Upper lobe of right lung (tissue), 1 donor: ENCODE measurements at places on chromosomes 4 and X. TPM values are rescaled to one million over a fixed set of nuclear protein-coding genes. Genes with fewer than 3 reads are reported as not detected.

DNA sequence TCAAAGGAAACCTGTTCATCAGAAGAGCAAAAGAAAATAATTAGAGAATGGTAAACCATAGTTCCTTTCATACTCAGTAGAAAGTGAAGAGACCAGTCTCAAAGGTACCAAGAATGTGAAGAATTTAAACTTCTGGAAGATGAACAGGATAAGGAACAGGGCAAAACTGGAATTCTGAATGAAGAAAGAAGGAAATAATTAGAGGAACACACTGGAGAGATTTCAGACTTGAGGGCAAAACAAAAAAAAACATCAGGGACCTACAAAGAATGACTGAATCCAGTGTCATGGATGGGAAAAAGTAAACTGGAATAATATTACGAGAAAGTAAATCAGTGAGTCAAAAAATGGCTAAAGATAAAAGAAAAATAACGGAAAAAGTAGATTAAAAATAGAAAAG, 245.6 kb upstream of the NEIL3 start:
- DNase-seq: no peak
- H3K27ac ChIP-seq: no peak overlapping the region
- no peaks in the 10 kb centered on the region for H3K27me3 ChIP-seq

GRCh38 chrX:148537556-148538182, 37.3 kb downstream of the AFF2 start:
- H3K27me3 ChIP-seq: no peaks in the 10 kb centered on the region
- H3K4me3 ChIP-seq: no peak overlapping the region
- H3K4me1 ChIP-seq: no peaks in the 10 kb centered on the region
- DNase-seq: no peak
- no peak overlapping the region for H3K27ac ChIP-seq
- no peaks in the 10 kb centered on the region for H3K36me3 ChIP-seq

- H3K4me3 ChIP-seq: no peak overlapping the region
- H3K4me1 ChIP-seq: no peaks in the 10 kb centered on the region
- H3K27ac ChIP-seq: no peak overlapping the region
Observed at GRCh38 chr4:134787315-134787714, 585.7 kb upstream of the PABPC4L start.

Gene GAGE12J
- not detected for total RNA-seq
